Cortex of kidney (tissue), 1 donor: ENCODE measurements at places on chromosomes 1 and 21.

DNA sequence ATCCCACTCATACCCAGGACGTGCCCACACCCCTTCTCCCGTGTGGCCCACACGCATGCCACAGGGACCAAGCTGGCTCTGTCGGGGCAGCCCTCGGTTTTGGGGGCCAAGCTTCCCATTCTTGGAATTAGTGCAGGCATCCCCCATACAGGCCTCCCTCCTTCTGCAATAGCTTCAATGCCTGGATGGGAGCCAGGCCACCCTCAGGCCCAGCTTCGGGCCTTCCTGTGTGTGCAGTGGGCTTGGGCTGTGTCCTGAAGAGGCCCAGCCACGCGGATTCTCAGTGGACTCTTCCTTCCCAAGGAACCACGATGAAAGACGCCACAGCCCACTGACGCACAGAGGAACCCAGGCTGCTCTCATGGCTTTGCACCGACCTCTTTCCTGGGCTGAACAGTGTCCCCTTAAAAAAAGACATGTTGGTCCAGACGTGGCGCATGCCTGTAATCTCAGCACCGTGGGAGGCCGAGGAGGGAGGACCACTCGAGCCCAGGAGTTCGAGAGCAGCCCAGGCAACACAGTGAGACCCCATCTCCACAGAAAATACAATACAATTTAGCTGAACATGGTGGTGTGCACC lies 3.4 kb downstream of the KRTAP10-11 start:
- no peak for DNase-seq

GRCh38 chr1:205947024-205947423 lies 3.8 kb upstream of the SLC26A9 start:
- no peak for DNase-seq

DNA sequence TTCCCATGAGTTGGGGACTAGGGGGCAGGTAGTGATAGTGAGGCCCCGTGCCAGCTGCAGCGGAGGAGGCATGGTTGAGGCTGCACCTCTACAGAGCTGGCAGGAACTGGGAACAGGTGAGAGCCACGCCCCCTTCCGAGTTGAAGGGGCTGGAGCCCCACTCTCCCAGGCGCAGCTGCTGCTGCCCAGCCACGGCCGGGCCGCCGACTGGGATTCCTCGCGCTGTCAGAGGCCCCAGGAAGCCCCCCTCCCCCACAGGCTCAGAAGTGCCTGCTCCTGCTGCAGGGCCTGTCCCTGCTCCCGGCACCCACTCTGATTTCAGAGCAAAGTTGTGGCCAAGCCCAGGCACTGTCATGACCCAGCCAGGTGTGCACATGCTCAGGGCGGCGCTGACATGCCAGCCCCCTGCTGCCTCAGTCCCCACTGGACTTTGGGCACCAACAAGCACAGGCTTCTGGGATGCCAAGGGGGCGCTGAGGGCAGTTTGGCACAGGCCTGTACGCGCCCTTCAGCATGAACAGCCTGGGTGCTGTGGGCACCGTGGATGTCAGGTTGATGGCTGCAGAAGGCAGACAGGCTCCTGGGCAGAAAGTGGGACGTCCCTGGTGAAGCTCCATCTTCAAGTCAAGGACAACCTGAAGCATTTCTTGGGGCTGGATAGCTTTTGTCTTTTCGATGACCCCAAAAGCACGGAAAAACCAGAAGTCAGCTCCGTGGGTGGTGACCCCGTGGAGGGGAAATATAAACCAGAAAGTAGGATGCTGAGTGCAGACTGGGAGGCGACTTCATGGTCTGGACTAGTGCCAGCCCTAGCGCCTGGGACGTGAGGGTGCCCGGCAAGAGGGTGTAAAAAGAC lies 121.5 kb downstream of the SIM2 start:
- no peak for DNase-seq

DNA sequence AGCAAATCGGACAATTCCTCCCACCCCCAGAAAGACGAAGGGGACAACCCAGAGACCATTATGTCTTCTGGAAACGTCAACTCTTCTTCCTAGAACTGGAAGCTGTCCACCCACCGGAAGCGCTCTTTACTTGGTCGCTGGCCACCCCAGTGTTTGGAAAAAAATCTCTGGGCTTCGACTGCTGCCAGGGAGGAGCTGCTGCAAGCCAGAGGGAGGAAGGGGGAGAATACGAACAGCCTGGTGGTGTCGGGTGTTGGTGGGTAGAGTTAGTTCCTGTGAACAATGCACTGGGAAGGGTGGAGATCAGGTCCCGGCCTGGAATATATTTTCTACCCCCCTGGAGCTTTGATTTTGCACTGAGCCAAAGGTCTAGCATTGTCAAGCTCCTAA lies 3.2 kb downstream of the S1PR1 start:
- DNase-seq, result no peak

- DNase-seq, result no peak
Measured at GRCh38 chr1:235863699-235864093, 3.0 kb downstream of the LYST start.

DNA sequence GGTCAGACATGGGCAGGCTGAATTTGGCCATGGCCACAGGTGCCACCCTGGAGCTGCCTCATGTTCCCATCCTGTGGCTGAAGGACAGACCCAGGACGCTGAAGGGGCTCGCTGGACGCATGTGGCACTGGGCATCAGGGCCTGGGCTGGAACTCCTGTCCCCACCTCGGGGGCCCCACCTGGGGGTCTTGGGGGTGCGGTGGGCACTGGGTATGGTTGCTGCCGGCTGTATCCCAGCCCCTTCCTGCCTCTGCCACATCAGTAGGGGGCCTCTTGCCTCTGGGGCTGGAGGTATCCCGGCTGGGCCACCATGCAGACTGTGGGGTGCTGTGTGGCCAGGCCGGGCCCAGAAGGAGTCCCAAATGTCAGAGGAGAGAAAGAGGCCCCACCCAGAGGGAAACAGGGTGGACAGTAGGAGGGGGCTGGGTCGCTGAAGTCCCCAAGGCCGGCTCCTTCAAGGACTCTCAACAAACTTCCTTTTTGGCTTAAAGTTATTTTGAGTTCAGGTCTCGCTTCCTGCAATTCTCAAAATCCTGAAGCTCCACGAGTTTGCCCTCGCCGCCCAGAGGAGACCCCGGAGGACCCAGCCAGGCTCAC lies 78.7 kb downstream of the SIK1 start:
- DNase-seq, result no peak

DNA sequence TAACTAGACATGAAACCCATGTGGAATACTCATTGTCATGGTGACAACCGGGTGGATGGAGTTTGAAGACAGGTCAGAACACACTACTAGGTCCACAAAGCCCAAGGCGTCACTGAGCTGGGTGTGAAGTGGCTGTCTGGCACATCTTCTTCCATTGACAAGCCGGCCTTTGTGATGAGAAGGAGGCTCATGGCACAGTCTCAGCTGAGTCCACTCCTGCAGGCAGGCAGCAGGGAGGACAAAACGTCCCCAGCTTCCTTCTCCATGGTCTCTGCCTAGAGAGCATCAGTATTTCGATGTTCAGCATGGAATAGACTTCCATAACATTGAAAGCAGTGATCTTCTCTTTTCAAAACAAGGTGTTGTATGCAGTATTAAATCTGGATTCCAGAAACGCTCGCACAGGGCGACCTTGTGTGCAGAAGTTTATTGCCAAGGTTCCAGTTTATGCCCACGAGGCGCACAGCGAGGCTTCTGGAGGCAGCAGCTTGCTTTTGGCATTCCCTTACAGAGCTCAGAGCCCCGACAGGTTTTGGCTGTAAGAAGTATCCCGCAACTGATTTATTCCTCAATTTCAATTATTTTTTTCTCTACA lies 104.2 kb downstream of the SIM2 start:
- no peak for DNase-seq

- no peak for DNase-seq
Measured at GRCh38 chr1:97820470-97821188, 100.2 kb downstream of the DPYD start.

DNA sequence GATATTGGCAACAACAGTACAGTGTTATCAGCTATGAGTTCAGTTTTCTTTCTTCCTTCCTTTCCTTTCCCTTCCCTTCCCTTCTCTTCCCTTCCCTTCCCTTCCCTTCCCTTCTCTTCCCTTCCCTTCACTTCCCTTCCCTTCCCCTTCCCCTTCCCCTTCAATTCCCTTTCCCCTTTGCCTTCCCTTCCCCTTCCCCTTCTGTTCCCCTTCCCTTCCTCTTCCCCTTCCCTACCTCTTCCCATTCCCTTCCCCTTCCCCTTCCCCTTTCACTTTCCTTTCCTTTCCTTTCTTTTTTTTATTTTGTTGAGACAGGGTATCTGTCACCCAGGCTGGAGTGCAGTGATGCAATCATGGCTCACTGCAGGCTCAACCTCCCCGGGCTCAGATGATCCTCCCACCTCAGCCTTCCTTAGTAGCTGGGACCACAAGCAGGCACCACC lies 72.3 kb upstream of the CAPZB start:
- DNase-seq, result no peak

DNA sequence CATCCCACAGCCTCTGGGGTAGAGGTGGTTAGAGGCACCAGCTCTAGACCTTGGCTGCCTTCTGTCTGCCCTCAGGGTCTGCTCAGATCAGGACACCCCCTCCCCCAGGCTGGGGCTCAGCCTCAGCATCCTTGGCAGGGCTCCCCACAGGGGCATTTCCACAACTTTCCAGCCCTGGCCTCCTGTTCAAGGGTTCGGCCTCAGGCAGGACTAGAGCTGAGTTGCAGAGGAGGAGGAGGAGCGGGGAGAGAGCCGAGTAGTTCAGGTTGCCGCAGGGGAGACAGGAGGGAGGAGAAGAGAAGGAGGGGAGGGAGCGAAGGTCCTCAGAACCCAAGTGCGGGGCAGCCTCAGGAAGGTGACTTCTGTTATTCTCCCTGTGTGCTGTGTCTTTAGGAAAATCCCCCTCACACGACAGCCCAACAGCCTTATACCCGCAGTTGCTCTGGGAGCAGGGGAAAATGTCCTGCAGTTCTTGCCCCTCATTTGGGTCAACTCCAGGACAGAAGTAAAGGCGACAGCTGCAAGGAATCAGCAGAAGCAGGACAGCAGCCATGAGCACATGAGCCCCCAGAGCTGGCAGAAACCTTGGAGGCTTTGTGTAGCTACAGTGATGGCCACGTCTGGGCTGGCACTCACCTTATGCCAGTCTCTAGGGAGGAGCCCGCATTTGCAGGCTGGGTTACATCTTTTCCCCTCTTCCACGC lies 46.5 kb upstream of the TENT5B start:
- DNase-seq, result no peak

- DNase-seq, result no peak
Measured at GRCh38 chr1:115679141-115679611, 37.4 kb downstream of the VANGL1 start.

DNA sequence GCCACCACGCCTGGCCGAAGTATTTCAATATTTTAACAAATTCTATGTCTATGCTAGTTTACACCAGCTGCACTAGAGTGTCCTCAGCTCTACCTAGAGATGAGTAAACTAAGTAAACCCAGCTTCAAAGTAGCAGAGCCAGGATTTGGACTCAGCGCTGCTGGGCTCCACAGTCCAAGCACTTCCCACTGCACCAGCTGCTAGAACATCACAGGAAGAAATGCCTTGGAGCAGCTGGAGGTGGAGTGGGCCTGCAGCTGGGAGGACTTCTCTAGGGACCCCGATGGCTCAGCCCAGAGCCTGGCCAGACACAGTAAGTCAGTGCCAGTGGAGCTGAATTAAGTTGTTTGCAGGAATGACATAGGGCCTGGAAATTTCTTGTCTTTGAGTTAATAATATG lies 10.2 kb upstream of the SMIM12 start:
- no peak for DNase-seq

DNA sequence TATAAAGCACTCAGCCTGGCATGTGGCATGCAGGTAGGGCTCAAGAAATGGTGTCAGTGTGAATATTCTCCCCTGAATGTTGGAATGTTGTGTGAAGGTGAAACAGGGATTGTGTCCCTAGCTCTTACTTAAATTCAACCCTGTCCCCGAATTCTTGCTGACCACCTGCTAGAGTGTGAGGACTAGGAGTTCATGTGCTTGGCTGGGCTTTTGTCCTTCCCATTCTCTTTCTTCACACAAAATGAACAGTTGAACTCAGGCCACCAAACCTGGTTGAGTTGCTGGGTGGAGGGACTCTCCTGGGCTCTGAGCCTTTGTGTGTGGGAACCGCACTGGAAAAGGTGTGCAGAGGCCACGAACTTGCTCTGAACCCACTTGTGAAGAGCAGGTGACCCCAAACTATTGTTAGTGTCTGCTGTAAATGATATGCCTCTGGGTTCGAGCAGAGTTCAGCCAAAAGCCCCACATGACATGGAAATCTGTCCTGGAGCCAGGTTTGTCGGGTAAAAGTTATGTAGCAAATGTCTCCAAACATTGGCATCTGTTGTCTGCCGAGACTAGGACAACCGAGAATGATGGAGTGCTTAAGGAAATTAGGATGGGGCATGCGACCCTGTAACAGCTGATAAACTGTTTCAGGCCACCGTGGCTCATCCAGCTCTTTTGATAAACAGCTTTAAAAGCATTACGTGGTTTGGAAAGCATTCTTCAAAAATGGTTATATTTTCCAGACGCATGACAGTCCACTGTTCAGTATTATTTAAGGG lies 144.2 kb downstream of the DHRS3 start:
- DNase-seq, result no peak

GRCh38 chr1:85884372-85885035 lies 176.3 kb upstream of the ZNHIT6 start:
- DNase-seq, result no peak

DNA sequence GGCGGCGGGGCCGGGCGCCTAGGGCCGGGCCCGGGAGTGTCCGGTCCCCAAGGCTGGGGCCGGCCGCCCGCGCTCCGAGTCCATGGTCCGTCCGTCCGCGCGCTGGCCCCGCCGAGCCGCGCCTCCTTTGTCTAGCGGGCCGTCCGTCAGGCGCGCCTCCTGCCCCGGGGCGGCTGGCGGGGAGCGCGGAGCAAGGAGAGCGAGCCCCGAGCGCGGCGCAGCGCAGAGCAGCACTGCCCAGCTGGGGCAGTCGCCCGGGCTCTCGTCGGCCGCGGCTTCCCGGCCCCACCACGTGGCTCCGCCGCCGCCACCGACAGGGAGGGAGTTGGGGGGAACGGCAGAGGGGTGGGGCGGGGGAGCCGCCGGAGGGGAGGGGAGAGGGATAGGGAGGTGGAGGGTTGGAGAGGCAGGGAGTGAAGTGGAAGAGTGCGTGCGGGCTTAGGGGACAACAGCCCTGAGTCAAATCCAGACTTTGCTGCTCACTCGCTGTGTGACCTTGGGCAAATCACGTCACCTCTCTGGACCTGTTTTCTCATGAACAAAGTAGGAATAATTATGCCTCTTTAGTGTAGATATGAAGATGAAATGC lies at the start of gene NKAIN1:
Gene NKAIN1 (minus strand): TSS at position 235 of the 589 bp plus-strand sequence. CDS start 340 bp downstream, outside the sequence.
- DNase-seq, result no peak
